Activated CD4-positive, alpha-beta T cell treated with anti-CD3 and anti-CD28 coated beads, Interleukin-2, amount 10 ng/mL, durations not matched to agents 7 days and 5 days (primary cell): ENCODE measurements at places on chromosomes 1 and 21.
A peak's percentile ranks its signal among the peaks of the same experiment; 100 is the strongest.

- no peak for DNase-seq
Measured at GRCh38 chr1:47510282-47510811, 72.5 kb downstream of the FOXD2 start.

DNA sequence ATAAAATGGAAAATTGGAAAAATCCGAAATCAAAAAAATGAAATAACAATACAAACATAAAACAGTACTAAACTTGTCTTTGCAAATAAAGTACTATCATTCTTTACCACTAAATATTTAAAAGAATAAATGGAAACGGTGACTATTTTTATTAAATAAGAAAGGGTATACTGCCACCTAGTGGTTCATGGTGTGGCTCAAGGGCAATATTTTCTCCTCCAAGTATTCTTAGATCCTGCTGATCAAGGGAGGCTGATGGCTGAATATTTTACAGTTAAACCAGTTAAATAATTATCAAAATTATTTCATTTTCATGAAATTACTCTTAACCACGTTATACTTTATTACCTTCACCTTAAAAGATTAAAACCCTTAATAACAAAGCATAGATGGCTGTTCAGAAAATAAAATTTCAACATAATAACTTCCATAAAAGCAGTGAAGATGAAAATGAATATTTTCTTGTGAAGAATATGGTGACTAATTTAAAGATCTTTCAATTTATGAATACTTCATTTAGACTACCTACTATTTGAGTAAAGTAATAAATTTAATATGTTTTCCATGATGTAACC is 1793.9 kb downstream of the NCAM2 start:
- peak; percentile 27 for DNase-seq

DNA sequence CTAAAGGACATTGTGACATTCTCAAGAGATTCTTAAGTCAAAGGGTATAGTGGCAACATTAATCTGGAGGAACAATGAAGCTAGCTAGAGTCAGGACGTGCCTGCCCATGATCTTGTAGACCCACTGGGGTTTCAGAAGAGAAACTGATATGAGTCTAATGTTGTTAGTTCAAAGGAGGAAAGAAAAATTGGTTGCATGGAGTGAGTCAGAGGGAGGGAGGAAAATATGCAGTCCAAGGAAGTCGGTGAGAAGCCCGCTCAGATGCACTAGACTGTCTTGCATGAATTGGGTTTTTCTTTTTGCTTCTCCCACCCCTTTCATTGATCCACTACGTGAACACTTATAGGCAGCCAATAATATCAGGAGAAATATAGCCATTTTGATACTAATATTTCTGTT is 53.8 kb upstream of the SYT14 start:
- no peak for DNase-seq

DNA sequence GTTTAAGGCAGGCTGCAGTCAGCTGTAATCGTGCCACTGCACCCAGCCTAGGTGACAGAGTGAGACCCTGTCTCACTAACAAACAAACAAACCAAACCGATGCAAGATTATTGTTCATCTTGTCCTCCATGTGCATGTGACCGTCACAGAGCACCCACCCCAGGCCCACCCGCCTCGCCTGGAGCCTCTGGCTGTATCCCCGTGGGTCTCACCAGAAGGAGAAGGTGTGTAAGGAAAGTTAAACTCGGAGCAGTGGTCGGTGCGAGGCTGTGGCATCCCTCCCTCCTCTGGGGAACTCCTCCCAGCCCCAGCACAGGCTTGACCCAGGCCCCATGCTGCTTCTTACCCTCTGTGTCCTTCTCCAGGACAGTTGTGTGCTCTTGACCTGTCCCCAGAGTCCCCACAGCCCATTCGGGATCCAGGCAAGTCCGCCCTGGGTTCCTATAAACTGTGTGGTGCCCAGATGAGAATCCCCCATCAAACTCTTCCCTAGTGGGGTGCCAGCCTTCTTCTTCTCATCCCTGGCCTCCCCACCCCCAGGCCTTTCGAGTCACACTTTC is 318.4 kb downstream of the AJAP1 start:
- no peak for DNase-seq

DNA sequence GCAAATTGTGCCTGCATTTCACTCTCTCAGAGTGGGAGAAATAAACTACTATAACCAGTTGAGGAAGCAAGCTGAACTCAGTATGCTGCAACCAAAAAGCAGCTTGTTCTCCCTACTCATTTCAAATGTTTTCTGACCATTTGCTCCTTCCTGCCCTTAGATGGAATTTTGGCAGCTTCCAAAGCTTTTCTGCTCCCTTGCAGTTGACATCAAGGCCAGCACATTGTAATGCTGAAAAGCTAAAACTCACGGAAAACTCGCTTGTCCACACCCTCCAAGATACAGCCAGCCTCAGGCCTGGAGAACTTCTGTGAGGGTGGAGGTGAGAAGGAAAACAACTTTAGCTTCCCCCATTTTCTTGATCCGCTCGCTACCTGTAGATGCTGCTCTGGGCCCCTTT is 5.0 kb upstream of the CHML start:
- no peak for DNase-seq

GRCh38 chr1:35876988-35877387 is 6.0 kb upstream of the AGO1 start:
- peak; percentile 24 for DNase-seq

DNA sequence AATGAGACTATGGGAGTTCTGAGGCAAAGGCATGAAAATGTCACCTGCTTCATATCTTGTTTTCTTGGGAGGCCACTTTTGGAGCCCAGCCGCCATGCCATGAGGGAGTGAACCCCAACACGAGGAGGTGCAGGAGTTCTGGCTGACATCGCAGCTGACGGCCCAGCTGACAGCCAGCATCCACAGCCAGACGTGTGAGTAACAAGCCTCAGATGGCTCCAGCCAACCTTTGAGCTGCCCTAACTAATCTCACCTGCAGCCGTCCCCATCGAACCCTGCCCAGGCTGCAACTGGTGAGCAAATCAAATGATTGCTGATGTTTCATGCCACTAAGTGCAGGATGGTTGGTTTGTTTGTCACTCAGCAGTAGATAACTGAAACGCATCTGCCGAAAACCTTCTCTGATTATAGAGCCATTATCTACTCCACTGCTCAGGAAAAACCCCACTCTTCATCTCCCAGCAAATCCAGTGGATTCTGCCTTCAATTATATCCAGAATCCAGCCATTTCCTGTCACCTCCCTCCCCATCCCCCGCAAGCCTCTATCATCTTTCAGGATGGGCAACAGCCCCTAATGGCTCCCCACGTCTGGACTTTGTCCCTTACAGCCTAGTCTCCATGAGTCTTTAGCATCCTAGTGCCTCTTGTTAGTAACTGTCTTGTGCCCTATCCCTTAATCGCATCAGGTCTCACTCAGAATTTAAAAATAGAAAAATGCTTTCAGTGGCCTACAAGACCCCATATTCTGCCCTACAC is 18.5 kb upstream of the RAB4A start:
- DNase-seq: no peak

DNA sequence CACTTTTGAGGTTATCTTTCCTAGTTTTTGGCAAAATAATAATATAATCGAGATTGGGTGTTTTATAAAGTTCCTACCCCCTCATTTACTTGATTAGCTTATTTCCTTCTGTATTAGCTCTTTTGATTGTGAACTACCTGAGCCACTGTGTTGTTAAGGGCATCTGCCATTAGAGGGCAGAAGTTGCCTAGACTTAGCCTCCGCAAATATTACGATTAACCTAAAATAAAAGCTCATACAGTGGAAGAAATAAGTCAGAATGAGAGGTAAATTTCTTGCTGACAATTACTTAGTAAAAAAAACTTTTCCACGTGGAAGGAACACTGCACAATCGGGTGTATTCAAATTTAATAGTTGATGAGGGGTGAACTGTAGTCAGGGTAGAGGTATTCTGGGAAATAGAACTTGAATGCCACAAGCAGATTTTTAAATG is 2.3 kb downstream of the H3-3A start:
- DNase-seq: peak; percentile 65

DNA sequence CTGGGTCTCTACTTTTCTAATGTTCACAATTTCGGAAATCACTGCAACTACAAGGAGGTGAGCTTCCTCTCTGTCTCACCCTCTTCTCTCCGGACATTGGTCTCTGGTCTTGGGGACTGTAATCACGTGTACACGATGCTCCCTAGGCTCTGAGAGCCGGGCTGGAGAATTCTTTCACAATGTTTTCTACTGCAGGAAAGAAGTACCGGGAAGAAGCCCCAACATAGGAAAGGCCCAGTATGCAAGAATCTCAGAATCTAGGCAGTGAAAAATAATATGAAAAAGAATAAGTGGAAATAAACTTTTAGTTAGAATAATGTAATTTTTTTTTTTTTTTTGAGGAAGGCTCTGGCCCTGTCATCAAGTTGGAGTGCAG is 13.5 kb upstream of the HJV start:
- no peak for DNase-seq

GRCh38 chr1:223358826-223359225 is 5.2 kb downstream of the SUSD4 start:
- no peak for DNase-seq

- no peak for DNase-seq
Measured at GRCh38 chr1:69976896-69977295, 228.5 kb downstream of the LRRC40 start.

GRCh38 chr1:55623311-55623710 is 408.1 kb upstream of the USP24 start:
- DNase-seq: no peak

- no peak for DNase-seq
Measured at GRCh38 chr1:28111157-28111556, 22.7 kb upstream of the EYA3 start.

DNA sequence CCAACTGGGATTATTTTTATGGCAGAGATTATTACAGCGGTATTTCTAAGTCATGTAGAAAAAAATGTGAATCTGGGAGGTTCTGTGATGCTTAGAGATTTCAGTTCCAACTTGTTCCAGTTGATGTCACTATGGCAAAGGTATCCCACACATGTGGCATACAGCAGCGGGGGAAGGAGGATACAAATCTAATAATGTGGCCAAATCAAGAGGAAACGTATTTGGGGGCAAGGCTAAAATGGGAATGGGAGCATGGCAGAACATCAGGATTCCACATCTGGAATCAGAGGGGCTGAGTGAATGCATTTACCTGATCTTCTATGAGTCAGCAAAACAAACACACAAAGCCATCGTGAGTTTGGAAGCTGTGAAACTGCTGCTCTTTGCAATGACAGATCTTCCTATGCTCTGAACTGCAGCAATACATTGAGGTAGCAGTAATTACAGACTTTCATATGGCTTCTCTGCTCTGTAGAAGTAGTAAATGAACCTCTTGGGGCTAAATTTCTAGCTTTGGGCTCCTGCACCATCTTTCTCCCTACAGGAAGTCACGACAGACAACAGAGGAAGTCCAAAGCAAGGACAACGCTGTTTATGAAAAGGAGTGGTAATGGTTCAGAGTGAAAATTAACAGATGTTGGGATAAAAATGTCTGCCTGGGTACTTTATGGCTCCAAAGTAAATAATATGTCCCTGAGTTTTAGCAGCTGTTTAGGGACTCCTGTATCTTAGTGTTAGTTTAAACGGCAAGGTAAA is 55.5 kb downstream of the GABPA start:
- no peak for DNase-seq

DNA sequence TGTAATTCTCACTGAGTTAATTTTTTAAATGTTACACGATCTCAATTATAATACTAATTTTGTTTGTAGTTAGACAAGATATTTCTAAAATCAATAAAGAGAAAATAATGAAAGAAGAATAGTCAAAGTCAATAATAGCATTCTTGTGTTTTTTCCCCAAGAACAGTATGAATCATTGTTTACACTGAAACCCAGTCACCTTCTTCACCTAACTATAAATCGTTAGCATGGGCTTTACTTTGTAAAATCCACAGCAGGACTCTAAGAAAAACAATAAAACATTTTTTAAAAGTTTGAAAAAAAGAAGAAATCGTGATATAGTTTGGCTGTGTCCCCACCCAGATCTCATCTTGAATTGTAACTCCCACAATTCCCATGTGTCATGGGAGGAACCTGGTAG is 234.6 kb upstream of the LYPLAL1 start:
- no peak for DNase-seq

DNA sequence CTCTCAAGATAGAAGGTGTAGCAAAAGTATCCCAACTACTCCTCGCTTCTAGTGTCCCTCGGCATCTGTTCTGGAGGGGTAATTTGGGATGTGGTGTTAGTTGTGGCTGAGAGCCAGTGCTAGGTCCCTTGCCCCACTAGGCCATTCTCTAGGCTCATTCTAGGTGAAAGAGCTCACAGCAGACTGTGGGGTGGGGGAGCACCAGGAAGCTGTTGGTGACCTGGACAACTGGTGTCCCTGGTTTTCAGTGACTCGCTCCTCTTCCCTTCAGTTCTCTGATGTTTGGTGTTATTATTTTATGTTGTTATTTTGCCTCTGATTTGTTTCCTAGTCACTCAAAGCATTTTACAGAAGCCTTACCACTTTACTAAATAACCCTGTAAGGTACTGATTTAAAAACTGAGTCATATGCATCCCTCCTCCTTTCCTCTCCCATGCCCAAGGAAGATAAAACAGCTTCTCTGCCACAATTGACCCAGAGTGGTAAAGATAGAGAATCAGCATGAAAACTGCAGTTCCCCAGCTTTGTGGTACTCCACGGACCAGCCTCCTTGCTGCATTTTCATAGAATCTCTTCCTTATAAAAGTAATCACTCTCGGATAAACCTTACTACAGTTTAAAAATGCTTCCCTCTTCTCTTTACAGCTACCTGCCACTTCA is 14.1 kb downstream of the DYRK3 start:
- no peak for DNase-seq

- DNase-seq: no peak
Measured at GRCh38 chr21:44527983-44528633, 11.9 kb downstream of the KRTAP10-1 start.

DNA sequence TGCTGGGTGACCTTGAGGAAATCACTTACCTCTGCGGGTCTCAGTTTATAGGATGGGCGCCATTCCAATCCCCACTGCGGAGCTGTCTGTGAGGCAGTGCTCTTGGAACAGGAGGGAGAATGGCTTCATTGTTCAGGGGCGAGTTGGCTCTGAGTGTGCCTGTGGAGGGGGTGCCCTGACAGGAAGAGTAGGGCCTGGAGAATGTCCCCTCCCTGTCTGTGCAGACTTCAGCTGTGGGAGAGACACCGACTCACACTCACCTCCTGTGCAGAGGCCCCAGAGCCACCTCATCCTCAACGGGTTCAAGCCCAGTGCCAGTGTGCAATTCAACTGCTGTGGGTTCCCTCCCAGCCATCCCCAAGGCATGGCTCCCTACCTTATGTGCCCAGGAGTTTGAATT is 17.1 kb downstream of the ADORA1 start:
- DNase-seq: no peak
